ENCODE measurements at places on chromosomes 7 and 10.

GRCh38 chr10:3782451-3783315, 2.3 kb downstream of the KLF6 start:
- peak; percentile 71 for DNase-seq

GRCh38 chr7:138338361-138338760, 121.7 kb upstream of the TRIM24 start:
- DNase-seq = no peak

- no peak for DNase-seq
Measured at GRCh38 chr10:37707829-37708578, 149.4 kb downstream of the ZNF248 start.

DNA sequence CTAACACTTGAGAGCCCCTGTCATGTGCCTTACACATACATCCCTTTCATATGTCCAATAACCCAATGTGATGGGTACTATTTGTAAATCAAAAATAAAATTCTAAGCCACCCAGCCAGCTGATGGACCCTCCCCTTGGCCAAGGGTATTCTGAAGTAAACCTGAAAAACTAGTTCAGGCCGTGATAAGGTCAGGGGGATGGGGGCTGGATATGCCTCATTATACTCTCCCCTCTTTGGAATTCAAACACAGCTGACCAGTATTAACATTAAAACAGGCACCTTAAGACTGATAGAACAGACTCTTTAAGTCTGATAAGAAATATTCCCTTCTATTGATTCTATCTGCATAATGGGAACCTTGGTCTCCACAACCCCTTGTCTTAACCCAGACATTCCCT, 51.9 kb downstream of the SLC16A9 start:
- DNase-seq = no peak

GRCh38 chr7:36301914-36302771, 87.5 kb upstream of the ANLN start:
- no peak for DNase-seq

DNA sequence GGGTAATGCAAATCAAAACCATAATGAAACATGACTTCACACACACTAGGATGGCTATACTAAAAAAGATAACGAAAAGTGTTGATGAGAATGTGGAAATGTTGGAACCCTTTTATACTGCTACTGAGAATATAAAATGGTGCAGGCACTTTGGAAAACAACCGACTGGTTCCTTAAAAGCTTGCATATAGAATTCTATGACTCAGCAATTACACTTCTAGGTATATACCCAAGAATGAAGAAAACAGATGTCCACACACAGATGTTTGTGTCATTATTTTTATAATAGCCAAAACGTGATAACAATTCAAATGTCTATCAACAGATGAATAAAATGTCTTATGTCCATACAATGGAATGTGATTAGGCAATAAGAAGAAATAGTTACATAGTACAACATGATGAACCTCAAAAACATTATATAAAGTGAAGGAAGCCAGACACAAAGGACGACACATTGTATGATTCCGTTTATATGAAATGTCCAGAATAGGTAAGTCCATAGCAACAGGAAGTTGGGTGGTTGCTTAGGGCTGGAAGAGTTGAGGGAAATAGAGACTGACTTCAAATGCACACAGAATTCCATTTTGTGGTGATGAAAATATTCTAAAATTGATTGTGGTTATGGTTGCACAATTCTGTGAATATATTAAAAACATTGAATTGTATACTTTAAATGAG, 148.3 kb upstream of the PHYHIPL start:
- no peak for DNase-seq

DNA sequence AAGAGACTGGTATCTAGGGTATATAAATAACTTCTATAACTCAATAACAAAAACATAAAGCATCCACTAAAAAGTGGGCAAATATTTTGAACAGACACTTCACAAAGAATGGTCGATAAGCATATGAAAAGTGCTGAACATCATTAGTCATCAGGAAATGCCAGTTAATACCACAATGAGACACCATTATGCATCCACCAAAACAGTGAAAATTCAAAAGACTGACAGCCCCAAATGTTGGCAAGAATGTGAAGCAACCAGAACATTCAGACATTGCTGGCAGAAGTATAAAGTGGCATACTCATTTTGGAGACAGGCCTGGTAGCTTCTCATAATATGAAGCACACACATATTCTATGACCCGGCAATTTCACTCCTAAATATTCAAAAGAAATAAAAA, 26.5 kb upstream of the GSAP start:
- no peak for DNase-seq

GRCh38 chr7:128807191-128807590, 15.4 kb downstream of the CCDC136 start:
- no peak for DNase-seq

DNA sequence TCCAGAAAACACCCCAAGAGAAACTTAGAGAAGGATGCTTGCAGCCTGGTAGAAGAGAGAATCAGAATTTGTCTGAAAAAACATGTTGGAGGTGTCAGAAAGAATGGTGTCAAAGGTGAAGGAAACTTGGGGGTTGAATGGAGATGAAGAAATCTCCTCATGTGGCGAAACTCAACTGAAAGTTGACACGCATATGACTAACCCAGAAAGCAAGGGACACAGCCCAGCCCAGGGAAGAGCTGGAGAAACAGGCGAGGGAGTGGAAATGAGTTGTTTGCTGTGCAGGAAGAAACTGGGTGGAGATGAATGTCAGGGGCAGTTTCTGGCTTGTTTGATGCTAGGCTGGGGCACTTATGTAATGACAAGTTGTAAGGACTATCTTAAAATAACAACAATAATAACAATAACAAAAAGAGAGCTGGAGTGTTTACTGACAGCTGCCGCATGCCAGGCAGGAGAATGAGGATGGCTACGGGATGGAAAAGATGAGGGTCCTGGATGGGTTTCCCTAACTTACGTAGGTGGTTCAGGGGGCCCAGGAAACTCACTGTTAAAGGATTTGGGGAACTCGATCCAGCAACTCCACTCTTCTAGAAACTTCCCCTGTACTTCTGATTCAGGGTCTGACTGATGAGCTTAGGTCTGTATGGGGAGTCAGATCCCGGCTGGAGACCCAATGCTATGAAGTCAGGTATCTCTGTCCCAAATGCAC, 57.4 kb downstream of the MAP3K8 start:
- DNase-seq = no peak

DNA sequence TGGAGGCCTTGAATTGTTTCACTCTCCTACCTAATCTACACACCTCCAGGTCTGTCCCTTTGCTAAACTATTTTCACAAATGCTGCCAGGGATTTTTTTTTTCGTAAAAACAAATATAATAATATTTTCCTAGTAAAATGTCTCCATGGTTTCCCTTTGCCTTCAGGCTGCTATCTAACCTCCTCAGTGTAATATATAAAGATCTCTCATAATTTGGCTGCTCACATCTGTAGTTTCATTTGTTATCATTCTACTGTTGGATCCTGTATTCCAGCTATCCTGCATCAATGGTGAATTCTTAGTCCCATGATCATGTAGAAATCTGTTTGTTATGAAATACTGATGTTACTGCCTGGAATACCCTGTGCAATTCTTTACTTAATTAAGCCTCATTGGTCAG, 211.9 kb upstream of the CHRM2 start:
- DNase-seq = no peak

DNA sequence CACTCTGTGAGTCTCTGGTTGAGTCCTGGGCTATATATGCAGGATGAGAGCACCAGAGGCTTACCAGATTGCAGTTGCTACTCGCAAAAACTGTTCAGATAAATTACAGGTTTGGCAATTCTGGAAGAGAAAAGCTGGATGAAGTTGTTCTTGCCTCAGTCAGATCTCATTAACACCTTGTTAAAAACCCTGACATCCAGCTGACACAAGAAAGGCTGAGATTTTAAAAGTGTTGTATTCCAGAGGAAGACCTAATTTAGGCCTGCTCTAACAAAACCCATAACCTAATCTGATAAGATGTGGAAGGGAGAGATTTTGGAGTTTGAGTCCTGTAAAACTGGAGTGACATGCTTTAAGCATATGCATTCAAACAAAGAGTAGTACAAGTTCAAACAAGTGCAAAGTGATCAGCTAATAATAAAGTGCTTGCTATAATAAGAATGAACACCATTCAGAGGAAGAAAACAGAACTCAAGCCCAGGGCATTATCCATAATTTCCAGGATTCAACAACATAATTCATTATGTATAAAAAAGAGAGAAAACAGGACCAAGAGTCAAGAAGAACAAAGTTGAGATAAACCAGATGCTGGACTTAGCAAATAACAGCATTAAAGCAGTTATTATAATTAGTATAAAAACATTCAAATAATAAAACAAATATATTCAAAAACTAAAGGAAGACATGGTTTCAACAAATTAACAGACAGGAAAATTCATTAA, 135.5 kb downstream of the CD36 start:
- DNase-seq = no peak

- no peak for DNase-seq
Measured at GRCh38 chr7:112372101-112372500, 78.2 kb upstream of the IFRD1 start.

GRCh38 chr10:53357587-53357986, 585.0 kb upstream of the MBL2 start:
- DNase-seq = no peak

DNA sequence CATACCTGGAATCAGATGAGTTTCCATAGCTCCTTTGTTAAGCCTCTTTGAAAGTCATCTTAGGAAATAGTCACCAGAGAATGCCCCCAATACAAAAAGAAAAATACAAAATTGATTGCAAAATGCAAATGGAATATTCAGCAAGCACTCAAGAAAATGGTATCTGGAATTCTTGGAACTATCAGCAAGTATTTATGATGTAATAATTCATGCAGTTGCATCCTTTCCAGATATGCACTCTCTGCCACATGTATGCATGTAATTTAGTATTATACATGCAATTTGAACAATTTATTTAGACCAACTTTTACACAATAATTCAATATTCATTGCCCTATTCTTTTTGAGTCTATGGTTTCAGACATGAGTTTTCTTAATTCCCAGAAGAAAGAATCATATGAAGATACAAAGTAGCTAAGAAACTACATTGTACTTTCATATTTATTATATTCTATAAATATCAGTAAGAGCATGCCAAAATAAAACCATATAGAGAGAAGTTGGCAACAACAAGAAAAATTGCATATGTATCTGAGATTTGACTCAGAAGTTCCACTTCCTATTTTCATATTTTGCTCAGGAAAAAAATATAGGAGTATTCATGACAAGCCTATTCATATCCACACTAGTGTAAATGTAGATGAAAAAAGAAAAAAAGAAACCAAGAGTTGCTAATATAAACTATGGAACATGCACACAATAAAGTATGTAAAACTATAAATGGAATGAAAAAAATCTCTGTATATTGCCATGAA, 338.5 kb downstream of the SEMA3D start:
- DNase-seq = no peak

GRCh38 chr10:119761106-119761505, 35.3 kb downstream of the INPP5F start:
- DNase-seq = no peak

- DNase-seq = no peak
Measured at GRCh38 chr7:24597014-24597413, 23.8 kb downstream of the PALS2 start.

- no peak for DNase-seq
Measured at GRCh38 chr10:30756896-30757295, 127.3 kb upstream of the LYZL2 start.

DNA sequence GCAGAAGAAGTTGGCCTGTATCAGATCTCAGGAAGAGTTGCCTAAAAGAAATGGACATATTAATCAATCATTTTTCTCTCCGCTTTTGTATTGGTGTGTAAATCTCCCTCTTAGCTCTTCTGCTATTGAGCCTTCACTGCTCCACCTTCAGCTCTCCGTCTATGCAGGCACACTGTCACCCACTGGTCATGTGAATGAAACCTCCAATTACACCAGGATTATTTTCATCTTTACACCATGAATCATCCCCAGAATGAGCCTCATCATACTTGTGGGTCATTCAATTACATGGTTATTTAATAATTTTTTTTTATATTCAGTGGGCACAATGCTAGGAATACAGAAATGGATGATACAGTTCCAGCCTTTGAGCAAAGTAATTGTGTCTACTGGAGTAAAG, 92.6 kb downstream of the LRRC4 start:
- no peak for DNase-seq

- no peak for DNase-seq
Measured at GRCh38 chr10:116757246-116757645, 14.9 kb upstream of the HSPA12A start.

DNA sequence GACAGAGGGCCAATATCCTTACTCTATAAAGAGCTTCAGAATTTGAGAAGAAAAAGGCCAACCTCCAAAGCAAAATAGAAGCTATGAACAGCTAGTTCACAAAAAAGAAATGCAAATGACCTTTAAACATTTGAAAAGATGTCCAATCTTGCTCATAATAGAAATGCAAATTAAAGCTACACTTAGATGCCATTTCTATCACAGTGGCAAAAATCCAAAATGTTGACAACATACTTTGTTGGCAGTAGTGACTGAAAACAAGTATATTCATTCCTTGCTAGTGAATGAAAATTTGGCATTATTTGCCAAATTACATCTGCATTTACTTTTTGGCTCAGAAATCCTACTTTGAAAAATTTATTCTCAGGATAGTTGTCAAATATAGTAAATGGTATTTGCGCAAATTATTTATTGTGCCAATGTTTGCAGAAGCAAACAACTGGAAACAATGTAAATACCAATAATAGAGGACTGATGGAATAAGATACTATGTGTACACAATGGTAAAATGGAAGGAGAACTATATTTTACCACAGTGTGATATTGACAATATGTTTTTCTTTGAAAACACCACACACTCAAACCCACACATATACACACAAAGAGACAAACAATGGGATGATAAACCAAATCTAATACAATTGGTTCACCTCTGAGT, 9.4 kb downstream of the TMEM106B start:
- no peak for DNase-seq

Data from MM.1S (cell line).